ENCODE measurements at places on chromosomes 3 and 15.
A peak's percentile ranks its signal among the peaks of the same experiment; 100 is the strongest.

GRCh38 chr3:25372167-25372566, 55.9 kb upstream of the RARB start:
- DNase-seq = no peak

- no peak for DNase-seq
Observed at GRCh38 chr15:46652266-46652665, 1017.4 kb downstream of the SQOR start.

GRCh38 chr3:129485721-129486663, 42.4 kb upstream of the RHO start:
- no peak for DNase-seq

DNA sequence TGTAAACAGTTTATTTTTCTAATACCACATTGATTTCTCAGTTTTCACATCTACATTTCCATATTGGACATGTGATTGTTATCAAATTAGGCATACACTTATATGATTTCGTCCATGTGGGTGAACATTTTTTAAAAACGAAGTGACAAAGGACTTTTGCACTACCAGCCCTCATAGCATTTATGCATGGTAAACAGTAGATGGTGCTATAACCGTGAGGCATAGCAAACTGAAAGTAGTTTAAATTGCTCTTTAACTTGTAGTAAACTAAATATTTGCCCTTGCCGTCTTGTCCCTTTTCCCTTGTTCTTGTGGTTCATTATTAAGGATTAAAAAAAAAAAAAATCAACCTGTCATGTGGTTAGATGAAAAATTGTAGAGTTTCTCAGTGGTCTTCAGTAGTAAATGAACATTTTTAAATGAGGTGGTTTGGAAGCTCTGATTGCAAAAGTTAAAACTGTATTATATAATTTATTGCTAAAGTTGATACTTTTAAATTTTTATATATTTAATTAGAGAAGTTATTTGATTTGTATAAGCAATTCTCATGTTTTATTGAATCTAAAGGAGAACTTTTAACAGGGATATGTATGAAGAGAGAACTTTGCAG, 24.0 kb downstream of the STX19 start:
- DNase-seq = no peak

- no peak for DNase-seq
Observed at GRCh38 chr15:80310776-80311175, 58.8 kb upstream of the CTXND1 start.

GRCh38 chr15:31811641-31812040, 218.7 kb upstream of the CHRNA7 start:
- DNase-seq = no peak

DNA sequence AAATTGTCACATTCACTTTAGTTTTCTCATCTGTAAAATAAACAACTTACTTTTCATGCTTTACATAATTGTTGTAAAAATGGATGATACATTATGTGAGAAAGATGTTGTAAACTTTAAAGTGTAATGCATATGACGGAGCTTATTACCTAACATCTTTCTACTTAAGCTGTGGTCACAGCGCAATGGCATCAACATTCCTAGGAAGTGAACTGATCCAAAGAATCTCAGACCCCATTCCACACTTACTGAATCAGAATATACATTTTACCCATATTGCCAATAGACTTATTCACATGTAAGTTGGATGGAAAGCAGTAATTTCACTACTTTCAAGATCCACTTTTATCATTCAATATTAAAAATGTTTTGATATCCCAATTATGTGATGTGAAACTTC, 497.5 kb downstream of the FGF12 start:
- DNase-seq = no peak

DNA sequence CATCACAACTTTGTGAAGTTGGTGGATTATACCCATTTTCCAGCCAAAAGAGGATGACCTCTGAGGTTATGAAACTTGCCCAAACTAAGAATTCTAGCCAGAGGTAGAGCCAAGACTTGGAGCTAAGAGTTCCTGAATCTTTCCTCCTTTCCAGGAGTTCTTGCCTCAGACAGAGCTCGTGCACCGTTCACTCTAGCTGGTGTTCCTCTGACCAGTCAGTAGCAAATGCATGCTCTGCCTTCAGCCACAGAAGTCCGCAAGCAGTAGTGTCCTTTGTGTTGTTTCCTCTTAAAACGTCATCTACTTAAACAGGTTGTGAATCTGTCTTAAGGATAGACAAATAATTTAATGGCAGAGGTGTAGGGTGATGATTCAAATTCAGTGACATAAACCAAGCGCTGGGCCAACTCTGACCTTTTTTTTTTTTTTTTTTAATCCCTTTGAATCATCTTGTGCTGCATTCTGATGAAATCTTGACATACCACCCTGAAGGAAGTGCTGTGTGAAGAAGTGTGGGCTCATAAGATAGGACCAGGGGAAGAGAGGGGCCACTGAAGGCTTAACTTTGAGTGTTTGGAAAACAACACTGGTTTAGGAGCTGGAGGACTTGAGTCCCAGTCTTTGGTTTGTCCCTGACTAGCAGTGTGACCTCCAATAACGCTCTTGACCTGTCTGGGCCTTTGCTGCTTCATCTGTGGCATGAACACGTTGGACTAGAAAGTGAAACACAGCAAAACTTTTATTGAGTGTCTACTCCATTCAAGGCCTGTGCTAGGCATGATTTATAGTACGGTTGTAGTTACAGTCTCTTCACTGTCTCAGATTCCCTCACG, 53.4 kb downstream of the ITPR1 start:
- no peak for DNase-seq

GRCh38 chr15:56772868-56773639, 39.7 kb upstream of the ZNF280D start:
- no peak for DNase-seq

GRCh38 chr3:141920701-141921100, 44.3 kb downstream of the ATP1B3 start:
- DNase-seq = no peak

DNA sequence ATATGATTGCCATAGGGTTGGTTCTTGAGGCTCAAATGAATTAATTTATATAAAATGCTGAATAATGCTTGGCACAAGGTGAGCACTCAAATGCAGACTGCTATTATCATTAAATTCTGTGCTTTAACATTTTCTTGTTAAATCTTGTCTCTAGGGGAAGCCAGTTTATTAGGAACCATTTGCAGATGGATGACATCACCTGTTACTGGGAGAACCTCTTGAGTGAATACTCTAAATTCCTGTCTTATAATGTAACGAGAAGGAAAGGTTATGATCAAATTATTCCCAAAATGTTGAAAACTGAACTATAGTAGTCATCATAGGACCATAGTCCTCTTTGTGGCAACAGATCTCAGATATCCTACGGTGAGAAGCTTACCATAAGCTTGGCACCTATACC, 6.2 kb upstream of the TIMMDC1 start:
- DNase-seq = no peak

- DNase-seq = no peak
Observed at GRCh38 chr3:55017876-55018275, 90.0 kb upstream of the LRTM1 start.

GRCh38 chr3:13074006-13074375, 762 bp upstream of the IQSEC1 start:
- no peak for DNase-seq

DNA sequence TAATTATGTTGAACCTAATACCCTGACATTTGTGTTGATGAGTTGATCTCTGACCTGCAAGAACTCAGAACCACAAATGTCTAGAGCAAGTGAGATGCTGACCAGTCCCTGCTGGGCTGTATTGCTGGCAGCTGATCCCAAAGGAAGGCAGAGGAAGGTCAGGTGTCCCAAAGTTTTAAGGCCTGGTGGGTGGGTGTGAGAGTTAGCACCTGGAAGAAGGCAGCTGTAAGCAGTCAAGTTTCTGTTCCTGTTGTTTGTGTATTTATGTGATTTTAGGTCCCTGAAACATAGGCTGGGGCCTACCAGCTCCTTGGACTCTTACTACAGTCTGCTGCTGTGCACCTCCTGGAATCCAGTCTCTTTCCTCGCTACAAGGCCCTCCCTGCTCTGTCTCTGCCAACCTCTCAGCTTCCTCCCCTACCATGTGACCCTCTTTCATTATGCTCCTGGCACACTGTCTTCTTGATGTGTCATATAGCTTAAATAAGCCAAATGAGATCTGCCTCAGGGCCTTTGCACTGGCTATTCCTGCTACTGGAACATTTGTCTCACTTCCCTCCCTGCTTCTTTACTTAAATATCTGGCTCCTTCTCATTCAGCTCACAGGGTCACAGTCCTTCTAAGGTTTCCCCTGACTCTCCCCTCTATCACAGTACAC, 31.0 kb upstream of the ATOSA start:
- no peak for DNase-seq

GRCh38 chr3:194296454-194297263, 54.5 kb downstream of the CPN2 start:
- no peak for DNase-seq

GRCh38 chr3:138323971-138324370, 5.7 kb downstream of the NME9 start:
- no peak for DNase-seq

- no peak for DNase-seq
Observed at GRCh38 chr3:111598139-111598538, 3.0 kb upstream of the ZBED2 start.

- DNase-seq = peak; percentile 70
Observed at GRCh38 chr3:50192689-50193141, 1.3 kb downstream of the GNAT1 start.

GRCh38 chr15:74251131-74251811, 15.1 kb downstream of the CCDC33 start:
- DNase-seq = no peak

GRCh38 chr3:19543212-19543841, 390.7 kb downstream of the EFHB start:
- DNase-seq = no peak

GRCh38 chr3:4231041-4231440, 72.1 kb upstream of the SETMAR start:
- no peak for DNase-seq

- no peak for DNase-seq
Observed at GRCh38 chr3:77256584-77257503, 216.9 kb downstream of the ROBO2 start.

DNA sequence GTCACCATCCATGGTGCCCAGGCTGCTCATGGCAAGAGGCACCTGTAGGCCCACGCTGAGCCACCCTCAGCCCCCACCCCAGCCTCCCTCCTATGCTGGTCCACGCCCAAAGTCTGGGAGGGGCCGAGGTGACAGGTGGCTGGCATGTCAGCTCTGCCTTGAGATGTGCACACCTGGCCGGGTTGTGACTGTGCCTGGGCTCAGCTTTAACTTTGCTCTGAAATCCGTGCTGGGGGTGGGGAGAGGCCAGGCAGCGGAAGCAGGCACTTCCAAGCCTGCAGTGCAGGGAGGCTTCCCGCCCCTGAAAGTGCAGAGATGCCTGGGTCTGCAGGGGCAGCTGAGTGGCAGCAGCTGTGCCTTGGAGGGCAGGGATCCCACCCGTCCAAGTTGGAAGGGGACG, 1124.8 kb downstream of the SI start:
- DNase-seq = no peak

- DNase-seq = no peak
Observed at GRCh38 chr3:145286937-145287336, 874.0 kb downstream of the PLOD2 start.

- no peak for DNase-seq
Observed at GRCh38 chr3:151871639-151872468, 1.6 kb upstream of the SUCNR1 start.

DNA sequence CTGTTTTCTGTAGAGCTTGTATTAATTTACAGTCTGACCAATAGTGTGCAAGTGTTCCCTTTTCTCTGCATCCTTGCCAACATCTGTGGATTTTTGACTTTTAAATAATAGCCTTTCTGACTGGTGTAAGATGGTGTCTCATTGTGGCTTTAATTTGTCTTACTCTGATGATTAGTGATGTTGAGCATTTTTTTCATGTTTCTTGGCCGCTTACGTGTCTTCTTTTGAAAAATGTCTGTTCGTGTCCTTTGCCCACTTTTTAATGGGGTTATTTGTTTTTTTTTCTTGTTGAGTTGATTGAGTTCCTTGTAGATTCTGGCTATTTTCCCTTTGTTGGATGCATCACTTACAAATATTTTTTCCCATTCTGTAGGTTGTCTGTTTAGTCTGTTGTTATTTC, 7.6 kb upstream of the ACOX2 start:
- no peak for DNase-seq

- DNase-seq = no peak
Observed at GRCh38 chr3:71489315-71489761, 94.2 kb downstream of the FOXP1 start.

GRCh38 chr3:21054064-21054463, 696.9 kb downstream of the ZNF385D start:
- no peak for DNase-seq

DNA sequence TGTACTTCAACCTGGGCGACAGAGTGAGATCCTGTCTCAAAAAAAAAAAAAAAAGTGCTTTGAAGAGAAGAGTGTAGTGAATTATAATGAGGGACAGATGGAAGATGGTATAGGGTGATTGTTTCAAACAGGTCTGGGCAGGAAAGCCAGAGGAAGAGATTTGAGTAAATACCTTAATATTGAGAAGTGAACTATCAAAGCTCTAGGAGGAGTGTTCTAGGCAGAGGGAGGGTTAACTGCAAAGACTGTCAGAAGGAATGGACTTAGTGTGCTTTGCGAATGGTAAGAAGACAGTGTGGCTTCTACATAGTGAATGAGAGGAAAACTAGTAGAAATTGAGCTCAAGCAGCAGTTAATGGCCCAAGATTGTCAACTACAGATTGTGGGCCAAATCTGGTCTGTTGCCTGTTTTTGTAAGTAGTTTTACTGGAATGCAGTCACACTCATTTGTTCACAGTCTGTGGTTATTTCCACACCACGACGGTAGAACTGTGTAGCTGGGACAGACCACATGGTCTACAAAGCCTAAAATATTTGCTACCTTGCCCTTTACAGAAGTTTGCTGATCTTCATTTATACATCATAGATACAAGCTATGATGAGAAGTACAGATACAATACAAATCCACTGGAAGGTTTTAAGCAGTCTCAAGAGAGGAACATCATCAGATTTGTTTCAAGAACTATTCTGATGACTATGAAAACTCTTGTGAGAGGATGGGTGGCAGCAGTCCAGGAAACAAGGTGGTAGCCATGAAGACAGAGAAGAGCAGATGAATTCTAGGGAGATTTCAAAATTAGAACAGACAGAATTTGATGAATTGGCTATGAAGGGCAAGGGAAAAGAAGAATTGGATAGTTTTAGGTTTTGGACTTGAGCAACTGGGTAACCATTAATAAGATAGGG, 16.5 kb upstream of the USP50 start:
- no peak for DNase-seq

- no peak for DNase-seq
Observed at GRCh38 chr3:81968658-81969057, 207.2 kb upstream of the GBE1 start.

GRCh38 chr3:186821429-186822387, 15.4 kb upstream of the RFC4 start:
- DNase-seq = no peak

GRCh38 chr15:83356501-83357399, 72.3 kb upstream of the BNC1 start:
- no peak for DNase-seq

- no peak for DNase-seq
Observed at GRCh38 chr3:187717572-187717971, 15.2 kb upstream of the RTP2 start.

- DNase-seq = no peak
Observed at GRCh38 chr3:136250903-136251460, 842 bp downstream of the PCCB start.

All from stimulated activated CD8-positive, alpha-beta memory T cell treated with anti-CD3 and anti-CD28 coated beads, Interleukin-2, amount 100 ng/mL, for 1 hour (primary cell).